ENCODE measurements at places on chromosomes 11 and 22. TPM values are rescaled to one million over a fixed set of nuclear protein-coding genes. Genes with fewer than 3 reads are reported as not detected.

GRCh38 chr11:100562128-100562527 lies 125.0 kb upstream of the ARHGAP42 start:
- no peaks in the 10 kb centered on the region for H3K4me1 ChIP-seq
- DNase-seq, result no peak
- H3K27me3 ChIP-seq, result no peaks in the 10 kb centered on the region
- H3K27ac ChIP-seq, result no peak overlapping the region
- no peaks in the 10 kb centered on the region for H3K36me3 ChIP-seq

DNA sequence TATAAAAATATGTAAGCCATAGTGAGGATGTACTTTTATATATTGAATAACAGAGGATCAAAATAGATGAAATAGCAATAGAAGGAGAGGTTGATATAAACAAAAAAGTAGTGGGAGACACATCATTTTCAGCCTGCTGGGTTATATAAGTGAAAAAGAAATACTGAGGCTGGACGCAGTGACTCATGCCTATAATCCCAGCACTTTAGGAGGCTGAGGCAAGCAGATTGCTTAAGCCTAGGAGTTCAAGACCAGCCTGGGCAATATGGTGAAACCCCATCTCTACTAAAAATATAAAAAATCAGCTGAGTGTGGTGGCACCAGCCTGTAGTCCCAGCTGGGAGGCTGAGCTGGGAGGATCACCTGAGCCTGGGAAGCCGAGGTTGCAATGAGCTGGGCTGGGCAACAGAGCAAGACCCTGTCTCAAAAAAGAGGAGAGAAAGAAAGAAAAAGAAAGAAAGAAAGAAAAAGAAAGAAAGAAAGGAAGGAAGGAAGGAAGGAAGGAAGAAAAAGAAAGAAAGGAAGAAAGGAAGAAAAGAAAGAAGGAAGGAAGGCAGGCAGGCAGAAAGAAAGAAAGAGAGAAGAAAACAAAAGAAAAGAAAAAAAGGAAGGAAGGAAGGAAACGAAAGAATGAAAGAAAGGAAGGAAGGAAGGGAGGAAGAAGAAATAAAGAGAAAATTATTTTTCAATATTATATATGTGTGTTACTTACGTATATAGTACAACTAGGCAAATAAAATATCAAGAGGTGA lies 7.0 kb upstream of the P2RY2 start:
- peaks cover 6% of the 10 kb centered on the region for H3K4me1 ChIP-seq
- DNase-seq, result no peak
- no peak overlapping the region for H3K4me3 ChIP-seq
- H3K36me3 ChIP-seq, result no peaks in the 10 kb centered on the region

- peak; percentile 39 for DNase-seq
- H3K27ac ChIP-seq, result peak overlapping the region; percentile 88
Measured at GRCh38 chr11:133928628-133929059, 28.1 kb downstream of the IGSF9B start.

DNA sequence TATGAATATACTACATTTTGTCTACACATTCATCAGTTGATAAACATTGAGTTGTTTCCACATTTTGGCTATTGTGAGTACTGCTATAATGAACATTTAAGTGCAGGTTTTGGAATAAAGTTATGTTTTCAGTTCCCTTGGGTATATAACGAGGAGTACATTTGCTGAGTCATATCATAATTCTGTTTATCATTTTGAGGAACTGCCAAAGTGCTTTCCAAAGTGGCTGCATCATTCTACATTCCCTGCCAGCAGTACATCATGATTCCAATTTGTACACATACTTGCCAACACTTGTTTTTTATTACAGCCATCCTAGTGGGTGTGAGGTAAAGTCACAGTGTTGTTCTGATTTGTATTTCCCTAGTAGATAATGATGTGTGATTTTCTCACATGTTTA lies 1458.6 kb upstream of the TENM4 start:
- H3K4me3 ChIP-seq, result no peak overlapping the region
- no peaks in the 10 kb centered on the region for H3K4me1 ChIP-seq
- DNase-seq, result no peak

DNA sequence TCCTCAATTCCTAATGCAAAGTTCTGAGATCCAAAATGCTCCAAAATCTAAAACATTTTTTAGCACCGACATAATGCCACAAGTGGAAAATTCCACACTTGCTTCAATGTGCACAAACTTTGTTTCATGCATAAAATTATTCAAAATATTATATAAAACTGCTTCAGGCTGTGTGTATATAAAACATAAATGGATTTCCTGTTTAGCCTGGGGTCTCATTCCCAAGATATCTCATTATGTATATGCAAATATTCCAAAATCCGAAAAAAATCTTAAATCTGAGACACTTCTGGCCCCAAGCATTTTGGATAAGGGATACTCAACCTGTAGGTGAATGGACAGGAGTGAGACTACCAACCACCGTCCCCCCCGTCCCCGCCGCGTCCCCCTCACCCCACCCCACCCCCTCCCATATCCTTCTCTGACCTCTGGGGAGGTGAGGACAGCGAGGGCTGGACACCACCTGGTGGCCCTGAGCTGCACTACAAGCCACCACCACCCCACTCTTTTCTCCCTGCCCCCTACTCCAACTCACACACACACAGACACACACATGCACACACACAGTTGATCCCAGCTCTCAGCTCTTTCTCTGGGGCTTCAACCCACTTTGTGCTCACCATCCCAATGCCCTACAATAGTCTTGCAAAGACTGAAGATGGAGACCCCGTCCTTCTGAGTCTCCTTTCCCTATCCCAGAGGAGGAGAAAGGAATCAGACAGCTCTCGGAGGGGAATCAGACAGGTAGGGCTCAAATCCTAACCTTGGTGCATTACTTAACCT lies 101.0 kb downstream of the PDE2A start:
- H3K4me3 ChIP-seq, result no peak overlapping the region
- DNase-seq, result no peak
- H3K27me3 ChIP-seq, result peaks cover 39% of the 10 kb centered on the region
- H3K36me3 ChIP-seq, result peaks cover 3% of the 10 kb centered on the region

- H3K36me3 ChIP-seq, result no peaks in the 10 kb centered on the region
- H3K27me3 ChIP-seq, result peaks cover 35% of the 10 kb centered on the region
- H3K27ac ChIP-seq, result no peak overlapping the region
- DNase-seq, result no peak
Measured at GRCh38 chr11:68677432-68677831, 6.9 kb upstream of the GAL start.

- no peak overlapping the region for H3K27ac ChIP-seq
- peaks cover 49% of the 10 kb centered on the region for H3K27me3 ChIP-seq
- H3K36me3 ChIP-seq, result peaks cover 4% of the 10 kb centered on the region
- H3K4me3 ChIP-seq, result no peak overlapping the region
- no peak for DNase-seq
Measured at GRCh38 chr11:133163463-133164419, 368.6 kb downstream of the OPCML start.

The LRFN4 gene
- 6.2 TPM for total RNA-seq

The LSP1 gene
- 299 TPM for total RNA-seq

The OR5B21 gene
- 0.50 TPM for total RNA-seq

The YAP1 gene
- total RNA-seq, result not detected

Measured in T-helper 17 cell (primary cell).